ENCODE measurements at places on chromosomes 3 and 15.

DNA sequence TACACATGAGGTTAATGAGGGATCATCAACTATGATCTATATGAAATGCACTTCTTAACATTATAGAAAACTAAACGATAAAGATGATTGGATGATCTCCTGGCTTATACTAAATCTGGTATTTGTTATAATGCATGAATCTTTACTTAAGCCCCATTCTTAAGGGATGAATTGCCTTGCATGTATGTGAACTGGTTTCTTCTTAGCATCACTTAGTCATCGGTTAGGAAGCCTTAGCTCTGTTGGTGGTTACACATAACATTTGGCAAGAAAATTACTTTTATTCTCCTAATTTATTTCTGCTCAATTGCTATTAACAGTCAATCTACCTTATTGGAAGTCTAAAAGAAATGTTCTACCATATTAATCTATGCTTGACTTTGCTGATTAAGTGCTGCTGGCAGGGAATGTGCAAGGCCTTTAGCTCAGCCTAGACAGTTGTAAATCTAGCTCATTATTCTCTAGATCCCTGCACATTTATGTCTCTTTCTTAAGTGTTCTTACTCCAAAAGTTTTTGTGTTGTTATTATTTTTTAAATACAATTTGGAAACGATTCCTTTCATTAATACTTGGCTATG is 356.0 kb downstream of the ZPLD1 start:
- DNase-seq = no peak

GRCh38 chr3:138389144-138389601 is 40.8 kb downstream of the MRAS start:
- no peak for DNase-seq

- DNase-seq = no peak
These were observed 7.3 kb downstream of the ST3GAL6 start for GRCh38 chr3:98770261-98771039.

DNA sequence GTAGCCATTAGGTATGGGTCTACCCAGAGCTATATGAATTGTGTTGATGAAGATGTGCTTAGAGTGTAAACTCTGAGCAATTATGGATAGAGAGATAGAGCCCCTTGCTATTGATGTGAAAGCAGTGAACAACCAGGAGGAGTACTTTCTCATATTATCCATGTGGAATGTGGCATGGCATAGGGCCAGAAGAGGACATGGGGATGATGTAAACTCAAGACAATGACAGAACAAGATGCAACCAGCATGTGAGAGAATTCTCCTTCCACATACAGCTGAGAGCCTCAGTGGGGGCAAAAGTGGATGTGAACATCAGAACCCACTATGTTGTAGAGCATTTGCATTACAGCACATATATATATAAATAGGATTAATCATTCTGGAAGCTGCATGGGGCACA is 36.4 kb upstream of the BNC1 start:
- no peak for DNase-seq

DNA sequence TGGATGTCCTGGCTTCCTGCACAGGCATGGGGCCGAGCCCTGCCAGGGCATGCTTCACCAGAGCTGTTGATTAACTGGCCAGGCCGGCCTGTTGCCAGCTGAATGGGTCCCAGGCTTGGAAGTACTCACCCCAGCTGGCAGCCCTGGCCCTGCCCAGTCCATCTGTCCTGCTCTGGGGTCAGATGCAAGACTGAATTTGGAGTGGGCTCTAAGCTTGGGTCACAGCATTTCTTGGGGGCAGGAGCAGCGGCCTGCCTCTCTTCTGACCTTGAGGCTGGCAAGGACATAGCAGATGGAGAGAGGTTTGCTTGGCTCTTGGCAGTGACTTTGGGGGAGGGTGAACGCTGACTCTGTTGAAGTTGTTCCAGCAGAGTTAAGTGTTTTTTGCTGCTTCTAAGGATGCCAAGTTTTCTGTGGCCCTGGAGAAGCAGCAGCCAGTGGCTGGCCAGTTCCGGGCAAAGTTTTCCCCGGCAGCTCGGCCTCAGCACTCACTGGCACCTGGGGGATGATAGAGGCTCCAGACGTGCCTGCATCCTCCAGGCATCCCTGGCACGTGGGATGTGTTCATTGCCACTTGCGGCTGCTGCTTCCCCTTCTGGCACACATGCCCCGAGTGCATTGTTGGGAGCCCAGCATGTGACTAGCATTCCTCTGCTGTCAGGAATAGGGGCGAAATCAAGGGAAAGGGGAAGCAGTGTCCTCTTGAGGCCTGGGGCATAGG is 22.9 kb downstream of the PDIA5 start:
- no peak for DNase-seq

- no peak for DNase-seq
These were observed 27.7 kb downstream of the ZDHHC3 start for GRCh38 chr3:44948239-44948638.

GRCh38 chr3:127585163-127585812 is 5.2 kb downstream of the TPRA1 start:
- DNase-seq = no peak

- no peak for DNase-seq
These were observed 98.7 kb downstream of the VPS8 start for GRCh38 chr3:184910664-184911063.

DNA sequence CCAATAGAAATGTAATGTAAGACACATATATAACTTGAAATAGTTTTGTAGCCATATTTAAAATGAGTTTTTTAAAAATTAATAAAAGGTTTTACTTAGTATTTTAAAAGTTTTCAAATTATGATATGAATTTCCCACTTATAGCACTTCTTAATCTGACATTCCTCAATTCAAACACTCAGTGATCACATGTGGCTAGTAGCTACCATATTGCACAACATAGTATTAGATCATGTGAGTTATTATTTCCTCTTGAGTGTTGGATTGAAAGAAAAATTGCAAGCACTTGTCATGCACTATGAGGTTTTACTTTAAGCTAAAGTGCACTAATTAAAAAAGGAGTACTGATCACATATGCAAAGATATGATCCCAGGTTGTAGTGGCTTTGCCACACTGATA is 453.4 kb upstream of the ROBO2 start:
- DNase-seq = no peak

DNA sequence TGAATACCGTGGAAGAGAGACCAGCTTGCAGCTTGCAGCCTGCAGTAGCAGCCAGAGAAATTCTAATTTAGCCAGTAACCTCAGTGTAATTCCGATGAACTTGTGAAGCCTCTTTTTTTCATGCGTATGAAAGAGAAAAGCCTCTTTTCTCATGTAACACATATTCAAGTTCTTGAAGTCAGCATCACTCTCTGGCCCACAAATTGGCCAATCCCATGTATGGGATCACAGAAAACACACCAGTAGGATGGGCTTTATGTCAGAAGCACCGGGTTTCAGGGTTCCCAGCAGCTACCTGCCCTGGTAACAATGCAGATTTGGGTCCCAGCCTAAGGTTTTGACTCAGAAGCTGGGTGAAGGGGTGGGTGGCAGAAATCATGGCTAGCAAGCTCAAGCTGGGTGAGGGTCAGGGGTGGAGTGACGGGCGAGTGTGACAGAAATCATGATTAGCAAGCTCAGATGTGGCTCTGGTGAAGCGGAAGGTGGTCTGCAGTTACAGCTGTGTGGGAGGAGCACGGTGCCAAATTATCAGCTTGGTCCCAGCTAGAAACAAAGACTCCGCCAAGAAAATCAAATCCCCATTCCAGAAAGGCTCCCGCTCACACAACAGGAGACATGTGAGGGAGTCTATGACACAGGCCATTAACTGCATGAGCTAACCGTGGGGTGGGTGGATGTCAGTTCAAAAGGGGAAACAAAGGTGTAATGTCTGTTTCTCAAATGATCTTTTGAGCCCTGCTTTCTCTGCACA is 86.6 kb downstream of the SNRK start:
- no peak for DNase-seq

GRCh38 chr3:185502987-185503386 is 4.2 kb upstream of the TMEM41A start:
- no peak for DNase-seq

- DNase-seq = no peak
These were observed 48.1 kb downstream of the ADAM10 start for GRCh38 chr15:58701376-58701775.

DNA sequence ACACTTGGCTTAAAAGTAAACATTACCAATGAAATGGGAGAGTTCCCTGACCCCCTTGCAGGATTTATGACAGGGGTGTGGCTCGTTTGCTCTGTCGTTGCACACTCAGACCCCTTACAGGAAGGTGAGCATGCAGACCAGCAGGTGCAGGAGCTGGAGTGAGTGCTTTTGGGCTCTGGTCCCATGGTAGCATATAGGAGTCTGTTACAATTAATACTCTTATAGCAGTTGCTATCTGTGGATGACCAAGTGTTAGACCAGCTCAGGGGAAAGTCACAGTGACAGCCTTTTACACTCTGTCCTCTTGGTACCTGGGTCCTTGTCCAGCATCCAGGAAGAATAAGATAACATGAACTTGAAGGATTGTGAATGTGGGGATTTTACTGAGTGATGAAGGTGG is 1177.5 kb downstream of the NSUN3 start:
- DNase-seq = no peak

GRCh38 chr15:63501256-63502089 is 2.9 kb upstream of the USP3 start:
- DNase-seq = no peak

DNA sequence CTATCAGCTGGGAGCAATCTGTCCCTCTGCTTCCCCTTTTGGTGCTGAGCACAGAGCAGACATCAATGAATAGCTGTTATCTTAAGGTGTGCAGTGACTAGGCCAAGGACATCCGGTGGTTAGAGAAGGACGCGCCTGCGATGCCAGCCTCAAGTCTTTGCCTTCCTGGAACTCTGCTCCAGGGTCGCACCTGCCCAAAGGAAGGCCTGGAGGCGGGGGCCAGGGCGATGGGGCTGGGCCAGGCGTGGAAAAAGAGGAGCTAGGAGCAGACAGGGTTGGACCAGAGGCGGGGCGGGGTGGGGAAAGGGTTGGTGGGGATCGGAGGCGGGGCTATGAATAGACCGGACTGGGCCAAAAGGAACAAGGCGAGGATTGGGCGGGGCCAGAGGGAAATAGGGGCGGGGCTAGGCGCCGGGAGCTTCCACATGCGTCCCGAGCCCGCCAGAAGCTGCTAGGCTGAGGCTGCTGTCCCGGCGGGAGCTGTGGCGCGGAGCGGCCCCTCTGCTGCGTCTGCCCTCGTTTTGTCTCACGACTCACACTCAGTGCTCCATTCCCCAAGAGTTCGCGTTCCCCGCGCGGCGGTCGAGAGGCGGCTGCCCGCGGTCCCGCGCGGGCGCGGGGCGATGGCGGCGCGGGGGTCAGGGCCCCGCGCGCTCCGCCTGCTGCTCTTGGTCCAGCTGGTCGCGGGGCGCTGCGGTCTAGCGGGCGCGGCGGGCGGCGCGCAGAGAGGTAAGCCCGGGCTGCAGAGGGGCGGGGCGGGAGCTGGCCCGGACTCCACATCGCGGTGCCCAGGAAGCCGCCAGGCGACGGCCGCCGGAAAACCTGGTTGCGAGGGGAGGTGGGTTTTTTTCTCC is at the start of gene CHRNA5:
Gene CHRNA5 (plus strand): TSS at position 424 of the 854 bp plus-strand sequence. CDS start 200 bp downstream, at position 624.
- DNase-seq = peak; percentile 57

- DNase-seq = no peak
These were observed 23.1 kb upstream of the GABPB1 start for GRCh38 chr15:50377867-50378751.

DNA sequence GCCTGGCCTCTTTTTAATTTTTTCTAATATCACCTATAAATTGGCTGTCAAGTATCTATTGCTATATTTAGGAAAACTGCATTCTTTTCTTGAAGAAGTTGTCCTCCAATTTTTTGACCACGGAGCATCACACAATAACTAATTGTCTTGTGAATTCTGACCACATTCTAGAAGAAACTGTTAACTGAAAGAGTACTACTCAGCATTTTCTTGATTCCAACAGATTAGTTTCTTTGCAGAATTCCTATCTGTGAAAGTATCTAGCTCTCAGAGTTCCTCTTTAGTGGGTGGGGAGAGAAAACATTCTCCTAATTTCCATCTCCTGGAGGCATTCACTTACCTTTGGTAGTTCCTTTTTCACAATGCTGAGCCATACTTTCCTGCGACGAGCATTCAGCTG is 31.1 kb downstream of the INO80 start:
- DNase-seq = no peak

- DNase-seq = peak; percentile 10
These were observed 103.3 kb upstream of the PRTG start for GRCh38 chr15:55846116-55846707.

DNA sequence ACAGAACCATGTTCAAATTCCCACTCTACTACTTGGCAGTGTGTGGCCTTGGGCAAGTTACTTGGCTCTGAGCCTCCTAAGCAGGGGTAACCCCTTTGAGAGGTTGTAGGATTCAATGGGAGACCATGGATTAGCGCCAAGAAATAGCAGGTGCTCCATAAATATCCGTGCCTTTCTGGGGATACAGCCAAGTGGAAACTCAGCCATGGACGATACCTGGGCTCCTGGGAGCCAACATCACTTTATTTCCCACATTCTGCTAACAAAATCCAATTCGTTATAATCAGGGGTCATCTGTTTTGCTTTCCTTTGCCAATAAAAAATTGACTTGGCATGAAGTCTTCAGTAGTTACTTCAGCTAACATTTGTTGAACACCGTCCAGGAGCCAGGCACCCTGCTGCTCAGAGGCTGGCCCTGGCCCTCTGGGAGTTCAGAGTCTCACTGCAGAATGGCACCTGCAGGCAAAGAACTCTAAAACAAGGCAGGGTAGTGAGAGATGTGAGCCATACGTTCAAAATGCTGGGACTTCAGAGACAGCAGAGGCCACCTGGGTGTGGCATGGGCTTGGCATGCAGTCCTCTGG is 42.3 kb downstream of the ZDHHC19 start:
- DNase-seq = no peak

DNA sequence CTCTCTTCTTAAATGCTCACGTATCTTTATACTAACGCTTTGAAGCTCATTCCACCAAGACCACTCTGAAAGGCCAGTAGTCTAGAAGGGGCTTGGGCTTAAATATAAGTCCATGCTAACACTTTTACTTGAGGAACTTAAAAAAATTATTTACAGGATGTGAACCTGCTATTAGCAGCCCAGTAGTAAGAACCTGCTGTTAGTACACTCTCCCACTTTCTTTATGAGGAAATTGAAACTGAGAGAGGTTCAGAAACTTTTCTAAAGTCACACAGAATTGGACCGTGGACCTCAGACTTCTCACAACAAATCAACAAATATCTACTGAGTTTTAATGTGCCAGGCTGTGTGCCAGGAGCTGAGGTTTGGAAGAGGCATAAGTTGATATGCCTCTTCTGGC is 53.4 kb downstream of the SYNPR start:
- DNase-seq = no peak

DNA sequence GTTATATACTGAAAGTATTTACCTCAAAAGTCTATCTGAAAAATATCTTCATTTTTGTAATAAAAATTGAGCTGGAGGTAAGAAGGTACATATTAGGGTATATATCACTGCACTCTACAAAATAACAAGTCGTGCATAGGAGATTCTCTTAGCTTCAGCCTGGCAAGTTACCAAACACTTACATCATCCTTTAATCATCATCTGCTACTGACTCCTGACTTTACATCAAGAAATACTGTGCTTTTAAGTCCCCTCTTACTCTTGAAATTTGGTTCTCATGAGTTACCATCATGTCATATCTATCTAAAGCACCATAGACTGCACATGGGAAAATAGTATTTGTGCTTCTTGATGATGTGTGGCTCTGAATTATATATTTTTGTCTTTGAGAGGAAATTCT is 50.8 kb downstream of the LYSMD4 start:
- DNase-seq = no peak

GRCh38 chr15:57538821-57539220 is 52.9 kb upstream of the MYZAP start:
- no peak for DNase-seq

GRCh38 chr15:72722071-72722696 is 36.2 kb downstream of the BBS4 start:
- DNase-seq = peak; percentile 19

- DNase-seq = no peak
These were observed 86.5 kb upstream of the NMNAT3 start for GRCh38 chr3:139764069-139764905.

- no peak for DNase-seq
These were observed 161.0 kb downstream of the ARRDC4 start for GRCh38 chr15:98121536-98121935.
